ENCODE measurements at places on chromosomes 5 and 9.

DNA sequence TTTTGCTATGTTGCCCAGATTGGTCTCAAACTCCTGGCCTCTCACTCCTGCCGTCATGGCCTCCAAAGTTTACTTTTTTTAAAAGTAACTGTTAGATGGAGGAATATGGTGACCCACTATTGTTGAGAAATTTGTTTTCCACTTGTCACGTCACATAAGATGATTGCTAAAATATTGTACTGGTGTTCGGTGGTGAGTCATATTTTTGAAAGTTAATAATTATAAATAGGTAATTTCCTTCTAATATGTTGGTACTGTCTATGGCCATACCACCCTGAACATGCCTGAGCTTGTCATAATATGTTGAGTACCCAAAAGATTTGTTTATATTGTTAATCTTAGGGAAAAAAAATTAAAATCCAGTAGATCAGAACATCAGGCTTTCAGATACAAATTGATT, 22.6 kb downstream of the RMI1 start:
- no peak for DNase-seq

- no peak for DNase-seq
Measured at GRCh38 chr5:128413356-128413755, 124.7 kb downstream of the FBN2 start.

- DNase-seq, result no peak
Measured at GRCh38 chr9:3043369-3043768, 199.5 kb upstream of the PUM3 start.

- DNase-seq, result peak; percentile 84
Measured at GRCh38 chr5:10563945-10564837, at the start of gene ANKRD33B. TSS of gene ANKRD33B (plus strand) at chr5:10564070. CDS start at chr5:10564468, 398 bp downstream.

GRCh38 chr5:74201334-74202081, 439.0 kb downstream of the ENC1 start:
- DNase-seq, result peak; percentile 48

DNA sequence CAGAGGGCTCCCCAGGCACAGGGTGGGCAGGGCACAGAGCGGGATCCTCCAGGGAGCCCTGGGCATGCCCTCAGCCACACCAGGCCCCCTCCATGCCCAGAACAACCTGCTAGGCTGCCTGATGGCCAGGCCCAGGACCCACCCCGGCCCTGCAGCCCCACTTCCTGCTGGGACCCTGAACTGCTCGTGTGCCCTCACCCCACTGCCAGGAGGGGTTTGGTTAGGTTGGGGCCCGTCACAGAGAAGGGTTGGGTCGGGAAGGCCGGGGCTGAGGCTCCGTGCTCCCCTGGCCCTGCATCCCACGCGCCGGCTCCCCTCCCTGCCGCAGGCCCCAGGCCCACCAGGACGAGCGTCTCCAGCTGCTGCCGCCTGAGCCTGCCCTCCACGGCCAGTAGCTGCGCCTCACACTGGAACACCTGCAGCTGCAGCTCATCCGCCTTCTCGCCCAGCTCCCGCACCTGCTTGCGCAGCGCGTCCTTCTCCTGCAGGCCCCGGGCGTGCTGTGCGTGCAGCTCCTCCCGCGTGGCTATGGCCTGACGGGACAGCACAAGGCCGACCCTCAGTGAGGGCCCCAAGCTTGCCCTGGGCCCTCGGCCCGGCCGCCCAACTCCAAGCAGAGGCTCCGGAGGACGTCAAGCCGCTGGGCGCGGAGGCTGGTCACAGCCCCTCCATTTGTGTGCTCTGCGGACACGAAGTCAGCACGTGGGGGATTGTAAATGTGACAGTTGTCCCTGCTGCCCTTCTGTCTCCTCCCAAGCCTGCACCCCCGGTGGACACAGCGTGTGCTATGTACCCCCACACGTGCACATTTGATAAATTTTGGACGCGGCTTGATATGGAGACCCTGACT, 4.0 kb upstream of the DNLZ start:
- no peak for DNase-seq

- DNase-seq, result no peak
Measured at GRCh38 chr5:152151940-152152339, 227.3 kb upstream of the GLRA1 start.

DNA sequence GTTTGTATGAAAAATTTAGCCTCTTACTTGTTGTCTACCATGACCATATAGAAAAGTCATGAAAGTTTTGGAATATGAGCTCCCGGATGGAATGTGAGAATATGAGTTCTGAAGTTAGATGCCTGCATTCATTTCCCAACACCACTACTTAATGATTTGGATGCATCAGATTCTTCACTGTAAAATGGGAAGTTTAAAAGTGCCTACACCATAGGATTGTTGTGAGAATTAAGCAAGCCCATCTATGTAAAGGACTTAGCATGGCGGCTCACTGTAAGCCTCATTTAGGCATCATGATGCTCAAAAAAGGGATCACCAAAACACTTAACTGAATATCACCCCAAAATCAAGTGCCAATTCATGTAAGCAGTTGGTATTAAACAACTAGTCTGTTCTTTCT, 177.3 kb downstream of the RAB3C start:
- no peak for DNase-seq

- DNase-seq, result no peak
Measured at GRCh38 chr5:39208471-39208870, 10.9 kb downstream of the FYB1 start.

DNA sequence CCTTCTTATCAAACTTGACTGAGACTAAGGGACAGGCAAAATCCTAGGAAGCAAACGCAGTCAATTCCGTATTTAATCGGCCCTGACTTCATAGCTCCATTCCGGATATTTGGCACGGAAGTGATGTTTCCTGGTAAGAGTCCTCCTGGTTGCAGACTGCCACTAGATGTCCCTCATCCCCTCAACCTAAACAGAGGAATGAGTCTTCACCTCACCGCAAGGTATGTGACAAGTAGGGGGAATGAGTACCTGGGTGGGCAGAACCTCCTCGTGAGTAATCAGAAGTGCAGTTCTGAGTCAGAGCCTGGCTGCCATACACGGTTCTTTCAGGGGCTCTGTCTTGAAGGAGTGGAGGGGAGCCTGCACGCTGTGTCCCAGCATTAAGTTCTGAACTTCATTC, 173.6 kb downstream of the MUSK start:
- DNase-seq, result no peak

- no peak for DNase-seq
Measured at GRCh38 chr9:111936391-111936790, 39.8 kb downstream of the UGCG start.

- no peak for DNase-seq
Measured at GRCh38 chr5:38871790-38872551, 26.2 kb downstream of the OSMR start.

- no peak for DNase-seq
Measured at GRCh38 chr5:72125941-72126620, 18.8 kb downstream of the MAP1B start.

GRCh38 chr9:2289263-2289662, 274.1 kb downstream of the SMARCA2 start:
- DNase-seq, result no peak

- DNase-seq, result peak; percentile 84
Measured at GRCh38 chr5:95620030-95620869, at the start of gene GPR150. TSS of gene GPR150 (plus strand) at chr5:95620087. CDS start at chr5:95620276, 189 bp downstream.

DNA sequence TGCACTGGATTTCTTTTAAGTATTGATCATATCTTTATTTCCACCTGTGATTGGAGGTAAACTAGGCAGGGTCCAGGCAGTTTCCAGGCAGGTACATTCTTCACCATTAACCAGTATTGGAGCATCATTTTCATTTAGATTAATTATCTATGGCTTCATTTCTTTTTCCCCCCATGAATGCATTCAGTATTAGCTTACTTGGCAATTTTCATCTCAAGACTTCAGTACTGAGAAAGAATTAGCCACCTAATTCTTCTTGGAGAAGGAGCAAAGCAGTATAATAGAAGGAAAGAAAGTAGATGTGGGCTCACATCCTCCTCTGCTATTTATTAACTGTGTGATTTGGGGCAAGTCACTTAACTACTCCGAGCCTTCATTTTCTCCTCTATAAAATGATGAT, 208.8 kb downstream of the RFK start:
- DNase-seq, result no peak
